ENCODE measurements at places on chromosomes 16 and 17. TPM values are rescaled to one million over a fixed set of nuclear protein-coding genes. Genes with fewer than 3 reads are reported as not detected.

- no peak for DNase-seq
Observed at GRCh38 chr16:85449191-85449884, 163.8 kb upstream of the GSE1 start.

DNA sequence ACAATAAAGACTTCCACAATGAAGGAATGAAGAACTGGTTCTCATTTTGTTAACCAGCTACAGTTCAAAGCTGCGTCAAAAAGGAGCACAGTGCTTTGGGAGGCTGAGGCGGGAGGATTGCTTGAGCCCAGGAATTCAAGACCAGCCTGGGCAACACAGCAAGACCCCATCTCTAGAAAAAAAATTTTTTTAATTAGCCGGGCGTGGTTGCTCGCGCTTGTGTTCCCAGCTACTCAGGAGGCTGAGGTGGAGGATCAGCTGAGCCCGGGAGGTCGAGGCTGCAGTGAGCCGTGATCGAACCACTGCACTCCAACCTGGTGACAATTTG, 764 bp upstream of the SLC6A4 start:
- no peak for DNase-seq

GRCh38 chr17:30134551-30134950, 17.9 kb downstream of the NSRP1 start:
- DNase-seq: no peak

Gene SLC6A4
- total RNA-seq: 5.0 TPM

Gene HOXB2
- total RNA-seq: 0.22 TPM

Gene NXN
- 69.1 TPM for total RNA-seq

Measured in lung microvascular endothelial cell (primary cell).